Jurkat, Clone E6-1 (cell line): ENCODE measurements at places on chromosomes 2 and 18.

DNA sequence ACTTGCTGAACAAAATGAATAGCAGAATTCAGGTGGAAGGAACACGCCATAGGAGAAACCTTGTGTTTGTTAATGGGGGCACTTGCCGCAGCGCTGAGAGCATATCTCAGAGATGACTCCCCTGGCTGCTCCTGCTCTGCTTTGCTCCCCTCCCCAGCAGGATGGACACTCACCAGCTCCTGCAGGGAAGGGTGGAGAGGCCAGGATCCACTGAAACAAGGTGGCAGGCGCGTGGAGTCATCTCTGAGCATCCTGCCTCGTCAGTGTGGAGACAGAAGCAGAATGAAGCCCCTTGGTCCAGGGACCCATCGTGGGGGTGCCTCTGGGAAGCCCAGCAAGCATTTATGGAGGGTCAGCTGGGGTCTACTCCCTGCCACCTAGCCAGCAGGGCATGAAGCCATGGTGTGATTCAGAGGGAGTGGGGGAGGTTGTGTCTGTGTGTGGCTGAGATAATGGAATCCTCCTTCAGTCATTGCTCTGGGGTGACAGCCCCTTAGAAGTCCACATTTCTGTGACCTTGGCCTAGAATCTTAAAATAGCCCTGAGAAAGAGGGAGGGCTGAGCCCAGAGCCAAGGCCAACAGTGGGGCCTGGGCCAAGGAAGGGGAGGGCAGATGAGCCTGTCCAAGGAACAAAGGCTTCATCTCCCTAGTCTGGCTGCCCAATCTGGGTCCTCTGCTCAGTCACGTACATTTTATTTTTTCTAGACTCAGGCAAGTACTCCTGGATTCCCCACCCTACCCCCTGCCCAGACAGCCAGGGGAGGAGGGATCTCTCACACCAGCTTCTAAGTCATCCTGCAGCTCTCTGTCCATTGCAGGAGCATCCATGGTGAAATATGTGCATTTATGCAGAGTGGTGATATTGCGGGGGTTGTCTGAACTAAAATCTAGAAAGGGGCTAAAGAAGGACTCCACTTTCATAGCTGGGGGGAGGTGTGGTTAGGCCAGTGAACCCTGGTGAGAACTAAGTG, 215.4 kb downstream of the ZBTB7C start:
- no peak for DNase-seq

DNA sequence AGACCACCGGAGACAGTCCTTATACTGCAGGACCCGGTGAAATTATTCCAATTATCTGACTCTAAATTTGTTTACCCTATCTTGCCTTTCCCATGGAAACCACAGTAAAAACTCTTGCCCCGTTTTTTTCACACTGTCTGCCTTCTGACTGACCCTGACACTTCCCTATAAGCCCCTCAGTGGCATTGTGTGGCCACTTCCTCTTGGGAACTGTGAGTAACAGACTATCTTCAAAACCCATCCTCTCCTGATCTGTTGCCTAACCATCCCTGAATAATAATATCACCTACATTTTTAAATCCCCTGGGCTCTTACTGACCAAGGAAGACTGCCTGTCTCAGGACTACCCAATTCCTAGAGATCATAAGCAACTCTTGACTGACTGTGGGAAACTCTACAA, 42.6 kb upstream of the RNF152 start:
- DNase-seq: no peak

- DNase-seq: no peak
Measured at GRCh38 chr18:39208190-39208589, 1642.6 kb upstream of the CELF4 start.

GRCh38 chr2:86309966-86310365, 27.5 kb downstream of the REEP1 start:
- DNase-seq: no peak

DNA sequence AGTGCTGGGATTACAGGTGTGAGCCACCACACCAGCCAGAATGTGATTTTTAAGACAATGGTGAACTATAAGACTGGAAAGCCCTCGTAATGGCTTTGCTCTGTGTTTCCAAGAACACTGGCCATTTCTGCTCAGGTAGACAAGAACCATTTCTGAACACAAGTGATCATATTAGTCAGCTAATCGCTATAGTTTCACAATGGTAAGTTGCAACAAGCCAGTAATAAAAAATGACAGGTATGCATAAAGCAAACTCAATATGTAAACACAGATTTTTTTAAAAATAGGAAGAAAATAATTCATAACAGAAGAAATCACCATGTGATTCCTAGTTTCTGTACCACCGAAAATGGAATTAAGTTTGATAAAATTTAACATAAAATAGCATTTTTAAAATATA, 166.5 kb downstream of the THADA start:
- DNase-seq: no peak

- DNase-seq: no peak
Measured at GRCh38 chr2:31142110-31142509, 3.9 kb upstream of the GALNT14 start.

DNA sequence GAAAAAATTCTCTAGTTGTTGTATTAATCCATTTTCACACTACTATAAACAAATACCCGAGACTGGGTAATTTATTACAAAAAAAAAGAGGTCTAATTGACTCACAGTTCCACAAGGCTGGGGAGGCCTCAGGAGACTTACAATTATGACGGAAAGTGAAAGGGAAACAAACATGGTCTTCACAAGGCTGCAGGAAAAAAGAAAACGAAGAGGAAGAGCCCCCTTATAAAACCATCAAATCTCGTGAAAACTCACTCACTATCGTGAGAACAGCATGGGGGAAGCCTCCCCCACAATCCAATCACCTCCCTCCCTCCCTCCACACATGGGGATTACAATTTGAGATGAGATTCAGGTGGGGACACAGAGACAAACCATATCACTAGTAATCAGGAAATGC, 61.7 kb upstream of the SPTBN1 start:
- no peak for DNase-seq

- DNase-seq: no peak
Measured at GRCh38 chr2:20578895-20579825, 71.7 kb downstream of the HS1BP3 start.

GRCh38 chr18:46624127-46624526, 32.9 kb downstream of the LOXHD1 start:
- no peak for DNase-seq

GRCh38 chr2:36559221-36559942, 38.6 kb downstream of the FEZ2 start:
- no peak for DNase-seq

DNA sequence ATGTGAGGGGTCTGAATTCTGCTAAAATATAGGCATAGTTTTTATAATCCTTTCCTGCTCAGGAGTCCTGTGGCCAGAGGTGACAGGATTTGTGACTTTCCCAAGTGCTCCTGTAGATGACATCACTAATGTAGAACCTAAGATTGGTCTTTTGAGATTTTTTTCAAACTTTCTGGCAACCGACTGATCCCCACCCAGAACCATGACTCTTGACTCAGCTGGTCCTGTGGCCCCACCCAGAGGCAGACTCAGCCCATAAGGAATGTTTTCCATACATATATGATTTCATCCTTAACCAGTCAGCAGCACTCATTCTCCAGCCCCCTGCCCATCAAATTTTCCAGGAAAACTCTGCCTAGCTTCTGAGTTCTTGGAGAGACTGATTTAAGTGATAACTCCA, 46.8 kb downstream of the COMMD1 start:
- DNase-seq: no peak

DNA sequence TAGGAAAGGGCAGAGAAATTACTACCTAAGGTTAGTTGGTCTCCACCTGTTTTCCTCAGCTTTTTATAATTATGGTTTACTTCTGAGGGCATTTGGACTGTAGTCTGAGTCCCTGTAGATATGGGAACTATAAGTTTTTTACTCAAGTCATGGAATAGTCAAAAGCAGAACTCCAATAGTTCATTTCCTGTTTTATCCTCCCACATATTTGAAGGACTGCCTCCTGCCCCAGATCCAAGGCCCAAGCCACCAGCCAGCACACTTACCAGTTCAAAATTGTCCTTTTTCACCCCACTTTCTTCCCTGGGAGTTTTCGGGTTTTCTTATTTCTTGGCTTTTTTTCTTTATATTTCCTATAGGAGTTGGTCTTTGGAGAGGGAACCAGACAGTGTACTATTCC, 164.1 kb downstream of the MBD5 start:
- DNase-seq: no peak

GRCh38 chr2:230772156-230772555, 59.5 kb downstream of the CAB39 start:
- no peak for DNase-seq

DNA sequence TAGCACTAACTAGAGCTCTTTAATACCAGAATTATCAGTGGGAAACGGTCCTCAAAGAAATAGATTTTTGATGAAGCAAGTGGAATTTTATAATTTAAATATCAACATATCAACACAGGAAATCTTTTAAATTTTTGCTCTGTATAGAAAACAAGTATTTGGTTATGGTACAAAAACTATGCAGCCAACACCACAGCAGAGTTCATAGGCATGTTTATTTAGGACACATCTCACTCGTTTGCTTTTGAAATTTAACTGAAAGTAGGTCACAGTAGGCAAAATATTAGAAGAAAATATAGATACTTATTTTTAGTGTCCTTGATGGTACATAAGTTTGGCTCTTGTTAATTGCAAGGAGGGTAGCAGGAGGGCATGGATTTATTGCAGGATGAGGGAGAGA, 34.3 kb upstream of the TANC1 start:
- DNase-seq: no peak

- no peak for DNase-seq
Measured at GRCh38 chr2:33477473-33478468, 1.3 kb downstream of the RASGRP3 start.

DNA sequence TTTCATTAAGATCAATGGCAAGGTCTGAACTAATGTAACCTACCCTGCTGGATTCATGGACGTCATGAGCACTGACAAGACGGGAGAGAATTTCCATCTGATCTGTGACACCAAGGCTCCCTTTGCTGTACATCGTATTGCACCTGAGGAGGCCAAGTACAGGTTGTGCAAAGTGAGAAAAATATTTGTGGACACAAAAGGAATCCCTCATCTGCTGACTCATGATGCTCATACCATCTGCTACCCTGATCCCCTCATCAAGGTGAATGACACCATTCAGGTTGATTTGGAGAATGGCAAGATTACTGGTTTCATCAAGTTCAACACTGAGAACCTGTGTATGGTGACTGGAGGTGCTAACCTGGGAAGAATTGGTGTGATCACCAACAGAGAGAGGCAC, 82.3 kb upstream of the NDUFV2 start:
- DNase-seq: no peak

GRCh38 chr2:144390424-144391020, 129.4 kb downstream of the ZEB2 start:
- no peak for DNase-seq

GRCh38 chr2:189641590-189641989, 19.7 kb upstream of the ASNSD1 start:
- DNase-seq: no peak

GRCh38 chr2:118055512-118056164, 32.6 kb upstream of the INSIG2 start:
- DNase-seq: no peak

- no peak for DNase-seq
Measured at GRCh38 chr18:58416014-58416703, 212.7 kb downstream of the ALPK2 start.

DNA sequence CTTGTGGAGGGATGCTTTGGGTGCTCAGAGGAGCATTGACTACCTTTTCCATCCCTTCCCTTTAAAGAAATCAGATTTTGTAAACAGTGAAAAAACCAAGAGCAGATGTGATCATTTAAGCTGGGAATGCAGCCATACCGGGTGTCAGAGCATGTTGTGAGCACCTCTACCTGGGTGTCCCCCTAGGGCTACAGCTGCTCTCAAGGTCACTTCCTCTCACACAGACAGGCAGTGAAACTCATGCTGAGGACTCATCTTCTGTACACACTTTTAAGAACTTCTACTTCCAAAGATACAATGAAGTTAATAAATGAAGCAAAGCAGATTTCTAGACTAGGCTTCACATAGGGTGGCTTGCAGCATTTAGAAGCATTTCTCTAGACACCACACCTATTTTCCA, 48.4 kb upstream of the FRZB start:
- DNase-seq: no peak

DNA sequence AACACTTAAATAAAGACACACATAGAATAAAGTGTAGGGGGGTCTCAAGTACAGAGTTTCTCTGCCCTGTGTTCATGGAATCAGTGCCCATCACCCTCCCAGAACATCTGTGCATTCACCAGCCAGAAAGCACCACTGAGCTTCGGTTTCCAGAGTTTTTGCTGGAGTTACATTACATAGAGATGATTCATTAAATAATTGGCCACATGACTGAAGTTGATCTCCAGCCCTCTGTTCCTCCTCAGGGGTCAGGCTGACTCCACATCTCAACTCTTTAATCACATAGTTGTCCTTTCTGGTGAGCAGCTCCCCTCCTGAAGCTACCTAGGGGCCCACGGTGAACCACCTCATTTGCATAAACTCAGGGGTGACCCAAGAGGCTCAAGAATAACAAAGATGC, 129.8 kb downstream of the METTL4 start:
- no peak for DNase-seq

- DNase-seq: no peak
Measured at GRCh38 chr2:15662026-15662425, 70.4 kb downstream of the DDX1 start.

GRCh38 chr2:25349397-25349796, 7.7 kb upstream of the DNMT3A start:
- DNase-seq: no peak

GRCh38 chr2:39696838-39697237, 31.1 kb downstream of the TMEM178A start:
- DNase-seq: no peak

DNA sequence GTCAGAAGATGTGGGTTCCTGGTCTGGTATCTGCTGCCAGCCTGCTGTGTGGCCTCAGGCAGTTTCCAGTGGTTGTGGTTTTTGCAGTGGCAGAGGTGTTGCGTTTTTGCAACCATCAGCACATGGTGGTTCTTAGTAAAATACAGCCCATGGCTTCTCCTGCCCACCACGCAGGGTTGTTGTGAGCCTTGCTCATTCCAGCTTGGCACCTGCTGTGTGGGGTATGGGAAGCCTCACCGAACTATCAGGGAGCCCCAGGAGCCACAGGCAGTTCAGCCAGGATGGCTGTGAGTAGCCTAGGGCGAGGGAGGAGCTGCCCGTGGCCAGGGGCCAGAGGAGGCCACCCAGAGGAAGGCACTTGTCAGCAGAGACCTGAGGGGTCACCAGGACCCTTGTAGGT, 9.8 kb downstream of the ARID5A start:
- DNase-seq: peak; percentile 44

GRCh38 chr18:22342625-22343024, 75.1 kb downstream of the CTAGE1 start:
- no peak for DNase-seq

GRCh38 chr2:221876016-221876415, 303.9 kb upstream of the EPHA4 start:
- DNase-seq: no peak
